ENCODE measurements at places on chromosomes 2 and 18.
A peak's percentile ranks its signal among the peaks of the same experiment; 100 is the strongest.

- DNase-seq: no peak
Measured at GRCh38 chr2:8121826-8122513, 559.9 kb upstream of the ID2 start.

- no peak for DNase-seq
Measured at GRCh38 chr2:160142472-160142871, 57.6 kb downstream of the ITGB6 start.

GRCh38 chr2:184814421-184814820, 216.1 kb downstream of the ZNF804A start:
- DNase-seq: peak; percentile 34

DNA sequence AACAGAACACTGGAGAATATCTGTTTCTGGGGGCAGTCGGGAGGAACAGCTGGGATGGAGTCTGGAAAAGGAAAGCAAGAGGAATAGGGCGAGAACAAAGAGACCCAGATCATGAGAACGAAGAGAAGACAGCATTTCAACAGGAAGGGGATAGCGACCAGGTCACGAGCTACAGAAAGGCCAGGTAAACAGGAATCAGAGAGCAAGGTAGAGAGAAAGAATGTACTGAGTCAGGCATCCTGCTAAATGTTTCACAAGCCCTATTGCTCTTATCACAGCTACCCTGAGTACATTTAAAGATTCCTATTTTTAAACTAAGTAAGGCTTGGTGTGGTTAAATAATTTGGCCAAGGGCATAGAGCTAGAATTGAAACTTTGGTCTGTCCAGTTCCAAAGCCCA, 254.9 kb upstream of the RAB12 start:
- DNase-seq: no peak

DNA sequence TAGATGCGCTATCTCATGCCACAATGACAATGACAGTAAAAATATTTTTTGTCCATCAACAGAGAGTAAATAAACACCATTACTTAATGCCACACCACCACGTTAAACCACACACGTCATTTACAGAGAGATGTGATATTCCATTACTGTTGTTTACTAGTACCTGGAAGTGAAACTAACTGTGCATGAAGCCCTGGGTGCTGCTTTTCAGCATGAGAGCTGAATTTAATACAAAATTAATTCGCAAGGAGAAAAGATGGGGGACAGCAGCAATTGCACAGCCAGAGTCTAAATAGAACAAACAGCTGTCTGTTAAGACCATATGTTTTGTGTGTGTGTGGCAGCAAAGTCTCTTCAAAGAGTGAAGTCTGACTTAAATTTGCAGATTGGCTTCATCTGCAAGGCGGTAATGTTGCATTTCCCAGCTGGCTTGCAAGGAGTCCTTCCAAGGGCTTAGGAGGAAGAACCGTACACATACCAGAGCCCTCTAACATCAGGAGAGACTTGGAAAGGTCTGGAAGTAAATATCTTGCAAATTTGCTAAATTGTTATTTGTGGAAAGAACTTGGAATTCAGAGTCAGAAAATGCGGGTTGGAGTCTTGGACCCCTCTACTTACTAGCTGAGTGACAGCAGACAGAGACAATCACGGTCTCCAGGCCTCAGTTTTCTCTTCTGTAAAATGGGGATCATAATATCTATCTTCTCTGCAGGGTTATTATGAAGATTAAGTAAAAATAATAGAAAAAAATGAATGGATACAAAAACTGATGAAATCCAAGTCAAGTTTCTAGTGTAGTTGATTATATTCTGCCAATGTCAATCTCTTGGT, 127.6 kb downstream of the ALPK2 start:
- DNase-seq: no peak

GRCh38 chr2:105188343-105188742, 53.2 kb upstream of the GPR45 start:
- no peak for DNase-seq

- no peak for DNase-seq
Measured at GRCh38 chr2:165627470-165627869, 158.0 kb downstream of the CSRNP3 start.

GRCh38 chr2:174059178-174059883, 94.2 kb upstream of the SP3 start:
- no peak for DNase-seq

DNA sequence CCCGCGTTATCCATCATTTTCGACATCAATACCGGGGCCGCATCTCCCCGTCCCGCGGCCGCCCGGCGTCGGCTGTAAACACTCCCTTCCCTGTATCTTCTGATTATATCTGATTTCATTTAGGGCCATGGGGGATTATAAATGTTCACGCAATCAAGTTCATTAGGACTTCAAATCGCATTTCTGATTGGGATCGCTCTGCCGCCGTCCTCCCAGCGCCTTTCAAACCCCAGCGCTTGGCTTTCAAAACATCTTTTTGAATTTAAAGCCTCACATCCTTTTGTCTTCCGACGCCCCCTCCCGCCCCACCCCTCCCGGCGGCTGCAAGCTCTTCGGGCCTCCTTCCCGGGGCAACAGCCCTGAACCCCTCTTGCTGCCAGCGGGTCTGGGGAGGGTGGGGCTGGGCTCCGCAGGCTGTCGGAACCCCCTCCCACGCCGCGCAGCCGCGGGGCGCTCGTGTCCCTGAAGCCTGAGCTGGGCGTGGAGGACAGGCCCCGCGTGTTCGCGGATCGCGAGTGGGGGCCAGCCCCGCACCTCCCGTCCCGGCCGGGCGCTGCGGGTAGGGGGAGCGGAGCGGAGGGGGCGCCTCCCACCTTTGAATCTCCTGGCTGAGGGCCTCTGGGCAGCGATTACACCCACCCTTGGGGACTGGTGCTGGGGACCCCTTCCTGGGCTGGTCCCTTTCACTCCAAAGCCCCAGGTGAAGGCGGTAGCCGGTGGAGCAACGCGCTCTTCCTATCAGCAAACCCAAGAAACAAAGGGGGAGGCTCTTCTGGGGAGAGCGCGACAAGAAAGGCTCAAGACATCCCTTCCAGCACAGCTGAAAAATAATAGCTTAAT, 11.3 kb upstream of the GBX2 start:
- no peak for DNase-seq

DNA sequence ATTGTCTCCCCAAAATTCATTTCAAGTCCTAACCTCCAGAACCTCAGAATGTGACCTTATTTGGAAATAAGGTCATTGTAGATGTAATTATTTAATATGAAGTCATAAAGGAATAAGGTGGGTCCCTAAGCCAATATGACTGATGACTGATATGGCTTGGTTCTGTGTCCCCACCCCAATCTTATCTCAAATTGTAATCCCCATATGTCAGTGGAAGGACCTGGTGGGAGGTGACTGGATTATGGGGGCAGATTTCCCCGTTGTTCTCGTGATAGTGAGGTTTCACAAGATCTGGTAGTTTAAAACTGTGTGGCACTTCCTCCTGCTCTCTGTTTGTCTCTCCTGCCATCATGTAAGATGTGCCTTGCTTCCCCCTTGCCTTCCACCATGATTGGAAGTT, 43.0 kb upstream of the BCL11A start:
- no peak for DNase-seq

All from NCI-H748 treated with DMSO at 0.1 percent for 48 hours (cell line).